ENCODE measurements at places on chromosomes 1 and 21.

DNA sequence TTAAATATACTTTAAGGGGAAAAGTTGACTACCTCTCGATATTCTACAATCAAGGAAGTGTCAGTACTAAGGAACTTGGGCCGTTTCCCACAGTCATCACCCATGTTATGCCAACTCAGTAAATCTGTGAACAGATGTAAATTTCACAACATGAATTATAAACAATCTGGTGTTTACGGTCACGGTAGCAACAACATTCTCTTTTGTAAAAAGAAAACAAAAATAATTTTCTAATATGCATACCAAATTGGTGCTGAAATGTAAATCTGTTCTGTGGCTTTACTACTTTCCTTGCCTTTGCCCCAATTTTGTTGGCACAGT lies 1.2 kb downstream of the SH3GLB1 start:
- no peak for DNase-seq

- DNase-seq = peak; percentile 60
Observed at GRCh38 chr1:206608108-206608698, 4.1 kb downstream of the EIF2D start.

DNA sequence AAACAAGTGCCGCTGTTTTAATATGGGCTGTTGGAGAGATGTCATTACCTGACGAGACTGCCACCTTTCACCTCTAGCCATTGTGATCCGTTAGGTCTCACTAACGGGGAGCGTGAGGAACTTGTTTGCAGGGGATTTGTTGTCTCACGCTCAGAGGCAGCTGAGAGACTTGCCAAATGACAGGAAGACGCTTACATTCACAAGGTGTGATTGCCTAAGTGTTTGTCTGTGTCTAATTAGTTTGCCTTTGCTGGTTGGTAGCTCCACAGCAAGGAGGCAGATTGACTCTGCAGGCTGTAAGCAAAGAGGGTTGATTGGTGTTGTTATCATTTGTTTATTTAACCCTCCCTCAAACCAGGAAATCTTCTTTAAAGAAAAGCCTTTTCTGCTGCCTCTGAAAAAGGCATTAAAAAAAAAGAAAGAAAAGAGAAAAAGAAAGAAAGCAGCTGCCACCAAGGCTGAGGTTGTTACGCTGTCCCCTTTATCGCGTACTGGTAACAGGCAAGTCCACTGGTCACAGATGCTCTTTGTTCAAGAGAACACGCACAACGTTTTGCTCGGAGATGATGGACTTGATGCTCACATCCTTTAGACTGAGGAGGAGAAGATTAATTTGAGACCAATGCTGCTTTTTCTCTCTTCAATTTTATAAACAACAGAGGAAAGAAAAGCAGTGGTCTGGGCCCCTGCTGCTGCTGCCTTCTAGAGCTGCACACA lies 203.9 kb downstream of the ZNF326 start:
- DNase-seq = no peak

DNA sequence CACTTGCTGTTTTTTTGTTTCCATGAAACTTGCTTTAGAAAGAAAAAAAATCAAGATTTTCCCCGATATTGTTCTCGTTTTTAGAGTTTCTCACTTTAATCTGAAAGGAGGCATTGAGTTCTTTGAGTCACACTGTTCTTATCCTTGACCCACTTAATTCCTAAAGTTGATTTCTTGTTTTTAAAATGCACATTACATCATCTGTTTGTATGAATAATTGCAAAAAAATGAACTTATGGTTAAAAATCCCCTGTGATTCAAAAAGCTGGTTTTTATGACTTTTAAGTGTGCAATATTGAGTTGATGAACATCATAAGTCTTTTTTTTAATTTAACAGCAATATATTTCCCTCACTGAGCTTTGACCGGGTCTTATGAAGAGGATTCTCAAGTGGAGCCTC lies 131.6 kb downstream of the SNX7 start:
- no peak for DNase-seq

GRCh38 chr1:154657556-154657955 lies 49.6 kb upstream of the ADAR start:
- no peak for DNase-seq

- peak; percentile 80 for DNase-seq
Observed at GRCh38 chr1:21022279-21023040, 154.2 kb downstream of the EIF4G3 start.

GRCh38 chr1:168907053-168907452 lies 178.0 kb upstream of the DPT start:
- DNase-seq = no peak

- DNase-seq = no peak
Observed at GRCh38 chr21:29176471-29177120, 46.2 kb downstream of the MAP3K7CL start.

GRCh38 chr1:210779269-210779668 lies 354.7 kb downstream of the KCNH1 start:
- no peak for DNase-seq

GRCh38 chr21:17476006-17476405 lies 36.8 kb upstream of the CXADR start:
- DNase-seq = no peak

- DNase-seq = no peak
Observed at GRCh38 chr1:78231477-78231876, 185.7 kb downstream of the GIPC2 start.

DNA sequence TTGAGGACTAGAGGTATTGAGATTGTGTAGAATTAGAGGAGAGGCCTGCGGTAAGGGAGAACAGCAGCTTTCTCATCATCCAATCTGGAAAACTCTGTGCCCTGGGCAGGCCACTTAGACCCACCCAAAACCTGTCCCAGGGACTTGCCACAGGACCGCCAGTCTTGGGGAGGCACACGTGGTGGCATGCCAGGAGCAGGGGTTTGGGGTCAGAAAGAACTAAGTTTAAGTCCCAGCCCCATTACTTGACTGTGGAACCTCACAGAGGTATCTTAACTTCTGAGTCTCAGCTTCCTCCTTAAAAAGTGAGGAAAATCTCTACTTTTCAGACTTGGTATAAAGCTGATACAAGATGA lies 356.6 kb downstream of the HHAT start:
- no peak for DNase-seq

DNA sequence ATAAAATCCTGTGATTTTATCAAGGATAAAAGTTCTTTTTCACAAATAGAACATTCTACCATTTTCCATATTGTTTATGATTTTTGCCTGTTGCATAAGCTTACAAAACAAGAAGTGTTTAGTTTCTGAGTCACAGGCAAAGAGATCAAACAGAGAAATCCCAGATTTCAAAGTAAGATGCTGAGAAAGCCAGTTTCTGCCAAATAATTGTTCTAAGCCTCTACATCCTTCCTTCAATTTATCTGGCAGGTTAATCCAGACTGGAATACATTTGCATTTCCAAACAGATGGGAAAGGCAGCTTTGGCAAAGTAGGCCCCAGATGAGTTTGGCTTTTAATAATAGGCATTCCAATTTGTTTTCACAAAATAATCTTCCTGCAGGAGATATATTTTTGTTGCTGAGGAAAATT lies 2.5 kb downstream of the SLC1A7 start:
- DNase-seq = no peak

GRCh38 chr1:33137800-33138199 lies 44.0 kb downstream of the TRIM62 start:
- no peak for DNase-seq

DNA sequence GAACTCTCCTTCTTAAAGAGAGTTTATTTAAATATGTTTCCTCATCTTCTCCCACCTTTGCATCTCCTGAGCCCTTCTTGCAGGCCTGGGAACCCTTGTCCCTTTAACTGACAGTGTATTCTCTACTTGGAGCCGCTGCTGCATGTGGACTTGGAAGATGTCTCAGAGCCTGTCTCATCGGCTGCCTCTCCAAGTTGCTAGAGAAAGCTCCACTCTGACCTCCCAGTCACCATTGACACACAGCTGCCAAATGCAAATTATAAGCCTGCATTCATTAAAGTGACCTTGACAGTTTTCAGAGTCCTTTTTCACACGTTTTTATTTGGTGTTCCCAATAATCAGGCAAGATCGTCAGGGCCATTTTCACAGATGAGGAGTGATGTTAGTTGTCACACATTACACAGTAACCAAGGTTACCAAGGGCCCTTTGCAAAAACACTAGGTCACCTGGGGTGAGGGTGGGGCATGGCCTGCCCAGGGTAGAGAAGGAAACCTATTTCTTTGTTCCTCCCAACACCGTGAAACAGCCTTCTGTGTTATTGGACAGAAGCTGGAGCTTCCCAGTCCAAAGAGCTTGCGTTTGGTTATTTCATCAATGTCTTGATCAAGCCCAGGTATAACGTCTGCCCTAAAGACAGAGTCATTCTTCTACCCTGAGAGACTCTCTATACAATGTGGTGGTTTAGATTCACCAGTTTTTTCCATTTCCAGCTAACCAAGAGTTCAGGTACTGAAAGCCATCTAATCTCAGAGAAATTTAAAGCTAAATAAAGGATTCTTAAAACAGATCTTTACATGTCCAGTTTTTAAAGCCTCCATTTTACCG lies 164.1 kb downstream of the GALNT2 start:
- DNase-seq = no peak

DNA sequence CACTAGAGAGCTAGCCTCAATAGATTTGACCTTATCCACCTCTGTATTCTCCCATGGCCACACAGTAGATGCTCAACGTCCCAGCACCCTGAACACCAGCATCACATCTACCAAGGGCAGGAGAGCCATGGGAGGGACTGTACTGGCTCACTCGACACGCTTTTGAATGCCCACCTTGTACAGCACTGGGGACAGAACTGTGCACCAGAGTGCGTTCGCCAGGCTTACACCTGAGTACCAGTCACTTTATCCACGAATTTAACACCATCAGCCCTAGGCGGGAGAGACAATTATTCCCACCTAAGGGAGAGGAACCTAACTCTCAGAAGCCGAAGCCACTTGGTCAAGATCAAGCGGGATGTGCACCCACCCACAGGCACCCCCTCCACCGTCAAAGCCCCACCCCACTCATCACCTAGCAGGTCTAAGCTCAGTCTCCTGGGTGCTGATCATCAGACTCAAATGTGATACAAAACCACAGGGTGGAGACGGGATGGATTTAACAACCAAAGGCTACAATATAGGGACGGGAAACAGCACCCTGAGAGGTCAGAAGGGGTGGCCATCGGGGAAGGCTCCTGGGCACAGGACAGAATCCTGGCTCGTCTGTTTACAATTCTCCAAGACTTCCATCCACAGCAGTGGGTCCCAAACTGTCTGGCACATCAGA lies 110.5 kb downstream of the GLIS1 start:
- no peak for DNase-seq

DNA sequence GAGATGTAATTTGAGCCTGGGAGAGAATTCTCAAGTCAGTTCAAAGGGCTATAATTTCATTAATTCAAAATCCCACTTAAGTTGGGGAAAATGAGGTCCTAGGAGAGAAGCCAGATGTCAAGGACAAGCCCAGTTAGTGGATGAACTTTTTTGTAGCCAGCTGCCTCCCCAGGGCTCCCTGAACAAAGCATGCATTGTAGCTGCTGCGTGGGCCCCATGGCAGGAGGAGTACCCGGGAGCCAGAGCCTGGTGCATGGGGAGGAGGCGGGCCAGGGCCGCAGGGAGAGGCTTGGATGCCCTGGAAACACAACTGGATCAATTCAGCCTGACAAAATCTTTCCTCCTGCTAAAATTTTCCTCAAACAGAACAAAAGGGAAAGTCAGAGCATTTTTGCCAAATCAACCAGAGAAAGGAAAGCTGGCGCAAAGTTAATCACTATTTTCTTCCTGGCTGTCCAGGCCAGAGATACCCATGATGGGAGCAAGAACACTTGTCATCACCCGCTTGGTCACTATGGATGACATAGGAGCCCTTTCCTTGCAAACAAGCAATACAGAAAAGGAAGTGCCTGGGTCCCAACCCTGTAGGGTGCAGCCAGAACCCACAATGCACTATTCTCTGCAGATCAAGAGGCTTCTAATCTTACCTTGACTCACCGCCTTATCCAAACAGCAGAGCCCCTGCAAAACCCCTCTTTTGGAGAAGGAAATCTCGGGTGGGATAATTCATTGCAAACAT lies 248.1 kb upstream of the RAB4A start:
- no peak for DNase-seq

GRCh38 chr1:2208309-2209239 lies 14.0 kb upstream of the FAAP20 start:
- DNase-seq = peak; percentile 26

DNA sequence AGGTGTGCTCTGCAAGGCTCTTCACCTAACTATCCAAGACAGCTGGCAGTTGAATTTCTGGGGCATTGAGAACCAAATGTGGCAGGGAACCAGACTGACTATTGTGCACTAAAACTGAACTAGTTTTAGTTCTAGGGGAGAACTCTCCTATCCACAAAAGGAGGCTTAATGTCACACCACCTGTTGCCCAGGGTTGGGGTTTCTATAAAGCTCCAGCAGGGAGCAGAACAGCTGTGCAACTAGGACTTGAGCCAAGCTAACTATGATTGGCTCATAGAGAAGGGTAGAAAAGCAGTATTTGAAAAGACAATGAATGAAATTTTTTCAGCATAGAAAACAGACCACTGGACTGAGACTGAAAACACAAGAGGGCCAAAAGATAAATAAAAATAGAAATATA lies 53.3 kb upstream of the FGGY start:
- DNase-seq = no peak

GRCh38 chr1:47424336-47424982 lies 8.4 kb downstream of the FOXE3 start:
- peak; percentile 79 for DNase-seq

- DNase-seq = no peak
Observed at GRCh38 chr1:45833361-45833760, 29.9 kb downstream of the MAST2 start.

DNA sequence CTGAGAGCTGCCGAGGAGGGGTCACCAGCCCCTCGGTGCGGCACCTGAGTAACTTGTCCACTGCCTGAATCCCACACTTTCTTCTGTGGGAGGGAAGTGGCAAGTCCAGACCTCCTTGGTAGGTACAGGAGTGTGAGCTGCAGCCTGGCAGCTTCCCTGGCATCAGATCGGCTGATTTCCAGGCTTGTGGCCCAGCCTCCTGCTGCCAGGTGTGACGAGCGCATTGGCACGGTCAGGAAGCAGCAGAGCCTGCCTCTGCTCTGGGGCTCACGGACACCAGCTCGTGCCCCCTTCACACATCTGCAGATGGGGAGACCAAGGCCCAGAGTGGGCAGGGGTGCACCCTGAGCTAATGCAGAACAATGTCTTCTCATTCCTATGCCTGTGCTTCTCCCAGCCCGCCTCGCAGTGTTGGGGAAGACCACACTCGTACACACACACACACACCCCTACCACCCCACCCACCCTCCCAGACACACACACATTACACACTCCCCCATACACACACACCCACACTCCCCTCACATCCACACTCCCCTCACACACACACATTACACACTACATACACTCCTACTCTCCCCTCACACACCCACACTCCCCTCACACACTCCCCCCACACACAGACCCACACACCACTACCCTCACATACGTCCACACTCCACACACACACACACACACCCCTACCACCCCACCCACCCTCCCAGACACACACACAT lies 33.1 kb upstream of the SELENON start:
- no peak for DNase-seq

DNA sequence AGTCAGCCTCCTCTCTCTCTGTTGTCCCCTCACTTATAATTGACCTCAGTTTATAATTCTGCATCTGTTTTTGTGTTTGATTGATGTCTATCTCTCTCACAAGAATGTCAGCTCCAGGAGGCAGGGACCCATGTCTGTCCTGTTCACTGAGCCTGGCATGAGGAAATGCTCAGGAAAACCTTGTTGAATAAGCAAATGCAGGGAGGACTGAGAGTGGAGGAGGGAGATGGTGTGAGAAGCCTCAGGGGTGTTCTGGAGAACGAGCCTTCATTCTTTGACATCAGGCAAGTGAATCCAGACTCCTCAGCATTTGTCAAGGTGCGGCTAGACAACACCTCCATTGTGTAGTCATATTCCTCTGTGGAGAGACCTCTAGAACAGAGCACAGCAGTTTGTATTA lies 45.5 kb downstream of the MAN1C1 start:
- no peak for DNase-seq

Data from urothelium cell line (cell line).